Right hindlimb (tissue), 1 donor: ENCODE measurements at places on chromosomes 2 and 18.

DNA sequence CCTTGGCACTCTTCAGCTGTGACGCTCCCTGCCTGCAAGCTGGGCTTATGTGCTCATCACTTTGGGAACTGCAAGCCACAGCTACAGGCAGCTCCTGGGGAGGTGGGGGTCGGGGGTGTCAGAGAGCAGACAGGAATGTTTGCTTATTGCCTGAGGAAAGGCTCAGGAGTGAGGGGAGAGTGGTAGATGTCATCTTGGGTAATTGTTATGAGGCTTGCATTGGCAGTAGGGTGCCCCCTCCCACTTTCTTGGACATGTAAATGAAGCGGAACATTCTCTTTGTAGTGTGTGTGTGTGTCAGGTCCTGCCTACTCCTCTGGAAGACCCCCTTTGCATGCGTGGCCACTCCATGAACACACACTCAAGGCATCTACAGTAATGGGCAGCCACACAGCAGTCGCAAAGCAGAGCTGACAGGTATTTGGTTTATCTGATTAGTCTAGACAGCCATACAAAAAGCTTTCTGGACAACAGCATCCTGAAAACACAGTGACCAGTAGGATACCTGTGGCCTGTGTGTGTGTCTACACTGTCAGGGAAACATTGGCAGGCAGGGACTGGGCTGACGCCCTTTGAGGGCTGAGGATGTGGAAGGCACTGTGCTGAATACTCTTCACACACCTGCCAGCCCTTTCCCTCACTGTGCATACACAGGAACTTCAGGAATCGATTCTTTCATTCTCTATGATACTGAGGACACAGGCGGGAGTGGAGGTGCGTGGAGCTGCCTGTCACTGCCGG is 17.1 kb upstream of the MC2R start:
- no peak for DNase-seq

DNA sequence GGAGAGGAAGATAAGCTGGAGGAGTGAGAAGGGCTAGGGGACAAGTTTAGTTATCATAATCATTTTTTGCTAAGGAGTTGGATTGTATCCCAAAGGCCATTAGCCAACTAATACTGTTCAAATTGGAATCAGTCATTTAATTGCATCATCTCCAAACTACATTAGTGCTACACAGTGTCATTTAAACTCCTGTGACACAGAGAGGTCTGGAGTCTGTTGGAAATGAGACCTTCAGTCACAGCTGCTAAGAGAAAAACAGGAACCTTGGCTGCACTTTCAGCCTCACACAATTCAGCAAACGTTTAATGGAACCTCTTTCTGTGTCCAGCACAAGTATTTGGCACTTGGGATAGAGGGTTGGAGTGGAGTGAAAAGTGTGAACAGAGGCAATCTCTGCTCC is 175.5 kb upstream of the MGAT5 start:
- peak; percentile 43 for DNase-seq

GRCh38 chr2:30026091-30027055 is 105.0 kb upstream of the ALK start:
- peak; percentile 51 for DNase-seq

- DNase-seq = peak; percentile 64
These were observed 168.7 kb downstream of the TCF4 start for GRCh38 chr18:55419132-55419946.

DNA sequence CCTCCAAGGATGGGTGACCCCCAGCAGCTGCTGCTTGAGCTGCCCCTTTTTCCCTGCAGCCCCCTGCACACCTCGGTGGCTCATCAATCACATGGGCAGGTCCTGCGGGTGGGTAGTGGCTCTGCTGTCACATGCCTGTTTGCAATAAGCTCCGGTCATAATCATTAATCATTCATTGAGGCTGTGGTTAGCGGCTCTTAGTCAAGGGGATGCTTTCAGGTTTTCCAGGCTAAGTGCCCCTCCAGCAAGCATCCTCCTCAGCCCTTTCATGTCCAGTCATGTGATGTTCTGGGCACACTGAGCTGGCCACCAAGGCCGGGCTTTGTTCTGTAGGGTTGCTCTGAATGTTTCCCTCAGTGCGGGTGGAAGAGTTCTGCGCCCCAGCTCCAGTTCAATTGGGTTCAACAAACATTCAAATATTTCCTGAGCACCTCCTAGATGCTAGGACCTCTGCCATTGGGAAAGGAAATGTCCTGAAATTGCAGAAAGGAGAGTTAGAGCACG is 96.4 kb upstream of the LDAH start:
- no peak for DNase-seq

DNA sequence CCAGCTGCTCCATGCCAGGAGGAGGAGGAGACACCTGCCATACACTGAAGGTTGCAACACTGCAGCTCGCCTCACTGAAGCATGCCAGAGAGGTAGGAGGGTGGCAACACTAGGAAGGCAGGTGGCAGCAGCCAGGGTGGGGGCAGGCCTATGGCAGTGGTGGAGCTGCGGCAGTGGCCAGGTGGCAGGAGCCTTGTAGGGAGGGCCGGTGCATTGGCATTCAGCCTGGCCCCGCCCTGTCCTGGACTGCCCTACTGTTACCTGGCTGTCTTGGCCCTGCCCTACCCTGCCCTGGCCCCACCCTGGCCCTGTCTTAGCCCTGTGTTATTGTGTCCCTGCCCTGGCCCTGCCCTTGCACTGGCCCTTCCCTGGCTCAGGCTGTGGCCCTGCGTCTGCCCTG is 7.4 kb upstream of the ANKRD62 start:
- DNase-seq = no peak

- DNase-seq = no peak
These were observed 219.1 kb upstream of the STK17B start for GRCh38 chr2:196390243-196391148.

- no peak for DNase-seq
These were observed 232.6 kb upstream of the LYPD1 start for GRCh38 chr2:132902626-132903025.

GRCh38 chr2:71877636-71878035 is 270.0 kb downstream of the CYP26B1 start:
- no peak for DNase-seq

DNA sequence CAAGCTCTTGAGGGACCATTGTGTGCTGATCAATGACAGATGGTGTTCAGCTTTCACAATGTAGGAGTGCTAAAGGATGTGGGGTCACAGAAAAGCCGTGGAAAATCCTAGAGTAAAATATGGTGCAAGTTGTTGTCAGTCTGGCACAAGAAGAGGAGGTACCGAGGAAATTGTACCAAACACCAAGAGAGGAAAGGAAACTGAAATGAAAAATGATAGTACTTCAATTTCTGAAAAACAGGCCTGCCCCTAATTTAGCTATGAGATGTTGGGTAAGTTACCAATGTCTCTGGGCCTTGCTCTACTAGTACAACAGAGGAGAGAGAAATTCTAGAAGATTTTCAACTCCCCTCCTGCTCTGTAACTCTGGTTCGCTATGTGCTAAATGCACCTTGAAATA is 78.8 kb upstream of the PELI1 start:
- no peak for DNase-seq

DNA sequence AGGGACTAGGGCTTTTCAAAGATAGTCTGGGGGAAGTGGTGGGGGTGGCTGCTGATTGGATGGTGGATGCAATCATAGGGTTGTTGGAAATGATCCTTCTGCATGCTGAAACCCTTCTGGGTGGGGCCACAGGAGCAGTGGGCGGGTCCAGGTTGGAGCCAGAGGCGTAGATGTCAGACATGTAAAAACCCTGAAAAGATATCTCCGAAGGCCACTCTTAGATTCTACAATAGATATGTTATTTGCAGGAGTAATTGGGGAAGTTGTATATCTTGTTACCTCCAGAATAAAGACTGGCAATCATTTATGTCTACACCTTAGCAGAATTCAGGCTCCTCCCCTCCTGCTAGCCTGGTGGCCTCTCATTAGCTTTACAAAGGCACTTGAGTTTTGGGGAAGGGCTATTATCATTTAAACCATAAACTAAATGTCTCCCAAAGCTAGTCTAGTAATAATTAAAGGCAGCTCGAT is 8.2 kb upstream of the FAM98A start:
- DNase-seq = no peak

DNA sequence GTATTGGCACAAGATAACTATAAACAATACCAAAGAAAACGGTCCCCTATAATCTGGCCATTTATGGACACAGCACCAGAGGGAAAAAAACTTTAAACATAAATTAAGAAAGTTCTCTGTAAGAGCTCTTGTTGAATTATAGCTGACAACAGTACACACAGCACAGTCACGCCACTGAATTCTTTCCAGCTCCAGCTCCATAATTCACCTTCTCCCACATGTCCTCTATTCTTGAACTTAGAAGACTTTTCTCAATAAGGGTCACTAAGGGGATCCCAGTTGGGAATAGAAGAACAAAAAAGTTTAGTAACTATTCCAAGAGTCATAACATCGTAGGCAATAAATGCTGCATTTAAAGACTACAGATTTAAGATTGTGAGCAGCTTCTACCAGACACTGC is 124.6 kb upstream of the CYP1B1 start:
- no peak for DNase-seq

DNA sequence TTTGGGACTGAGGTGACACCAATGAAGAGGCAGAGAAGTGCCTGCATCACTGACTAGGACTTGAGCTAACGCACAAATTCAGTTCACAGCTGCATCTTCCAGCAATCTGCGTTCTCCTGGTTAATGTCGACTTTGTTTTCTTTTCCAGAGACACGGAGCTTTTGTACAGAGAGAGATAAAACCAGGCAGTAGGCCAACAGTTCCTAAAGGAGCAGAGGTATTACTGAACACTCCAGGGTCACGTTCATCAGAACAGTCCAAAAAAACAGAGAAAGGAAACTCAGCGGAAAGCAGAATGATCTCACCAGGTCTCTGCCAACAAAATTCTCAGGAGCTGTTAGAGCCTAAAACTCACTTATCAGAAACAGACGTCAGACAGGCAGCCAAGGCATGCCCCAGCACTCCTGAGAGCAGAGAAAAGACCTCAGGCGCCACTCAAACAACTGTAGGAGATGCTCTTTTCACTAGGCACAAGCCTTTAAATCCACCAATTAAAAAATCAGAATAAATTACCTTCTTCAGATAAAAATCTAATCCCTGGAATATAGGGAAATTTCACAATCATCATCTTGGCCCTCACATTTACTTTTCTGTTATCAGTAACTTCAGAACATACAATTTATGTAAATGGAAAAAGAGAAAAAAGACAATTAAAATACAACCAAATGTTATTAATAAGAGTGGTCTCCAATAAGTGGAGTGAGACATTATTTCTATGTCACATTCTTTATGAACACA is 95.9 kb upstream of the SPTBN1 start:
- DNase-seq = peak; percentile 72

DNA sequence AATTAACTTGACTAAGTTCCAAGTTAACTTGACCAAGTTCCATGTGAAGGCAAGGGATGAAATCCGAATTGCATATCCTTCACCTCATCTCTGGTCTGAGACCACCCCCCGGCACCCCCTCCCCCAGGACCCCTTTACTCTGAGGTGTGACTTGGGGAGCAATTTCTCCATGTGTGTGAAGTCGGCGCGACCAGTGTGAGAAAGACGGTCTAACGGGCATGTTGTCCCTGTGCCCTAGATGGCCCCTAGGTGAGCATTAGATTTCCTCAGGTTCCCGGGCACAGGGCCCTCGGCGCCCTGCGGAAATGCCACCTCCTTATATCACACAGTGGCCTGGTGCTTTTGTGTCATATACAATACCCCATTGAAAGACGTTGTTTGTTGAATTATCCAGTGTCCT is 137.1 kb downstream of the CTIF start:
- DNase-seq = no peak

DNA sequence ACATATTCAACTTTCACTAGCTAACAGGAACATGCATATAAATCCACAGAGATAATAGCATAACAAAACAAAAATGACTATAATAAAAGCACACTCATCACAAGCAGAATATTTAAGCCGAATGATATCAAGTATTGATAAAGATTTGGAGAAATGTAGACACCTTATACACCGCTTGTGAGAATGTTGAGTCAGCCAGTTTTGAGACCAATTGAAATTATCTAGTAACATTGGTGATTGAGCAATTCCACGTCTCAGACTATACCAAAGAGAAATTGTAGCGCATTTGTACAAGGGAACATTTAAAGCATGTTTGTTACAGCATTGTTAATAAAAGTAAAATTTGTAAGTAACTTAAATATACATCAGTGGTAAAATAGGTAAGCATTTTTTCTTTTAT is 402.9 kb upstream of the FIGN start:
- no peak for DNase-seq

DNA sequence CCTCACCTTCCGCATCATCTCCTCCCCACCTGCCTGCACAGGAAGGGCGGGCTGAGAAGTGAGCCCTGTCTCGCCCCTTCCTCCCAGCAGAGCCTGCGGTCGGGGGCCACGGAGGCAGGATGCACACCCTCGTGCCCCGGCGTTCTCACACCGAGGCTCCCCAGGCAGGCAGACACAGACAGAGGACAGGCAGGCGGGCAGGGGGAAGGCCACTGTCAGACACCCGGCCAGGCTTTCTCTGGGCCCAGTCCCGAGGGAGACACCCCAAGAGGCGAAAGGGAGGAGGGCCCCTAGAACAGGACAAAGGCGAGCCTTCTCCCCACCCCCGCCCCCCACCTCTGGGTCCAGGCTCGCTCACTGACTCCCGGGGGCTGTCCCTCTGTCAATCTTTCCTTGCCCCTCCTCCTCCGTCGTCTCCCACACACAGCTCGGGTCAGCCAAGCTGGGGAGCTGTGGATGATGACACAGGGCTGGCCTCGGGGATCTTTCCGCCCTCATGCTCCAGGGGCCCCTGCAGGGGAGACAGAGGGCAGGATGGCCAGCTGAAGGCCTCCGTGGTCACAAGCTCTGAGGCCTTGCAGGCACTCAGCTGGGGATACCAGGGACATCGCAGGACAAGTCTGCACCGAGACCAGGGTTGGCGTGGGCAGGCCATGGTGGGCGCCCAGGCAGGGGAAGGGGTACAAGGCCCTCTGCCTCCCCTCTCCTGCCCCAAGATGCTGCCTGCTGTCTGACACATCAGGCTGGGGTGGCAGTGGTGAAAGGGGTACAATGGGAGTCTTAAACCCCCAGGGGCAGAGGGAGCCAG is 24.9 kb downstream of the BIN1 start:
- DNase-seq = no peak

DNA sequence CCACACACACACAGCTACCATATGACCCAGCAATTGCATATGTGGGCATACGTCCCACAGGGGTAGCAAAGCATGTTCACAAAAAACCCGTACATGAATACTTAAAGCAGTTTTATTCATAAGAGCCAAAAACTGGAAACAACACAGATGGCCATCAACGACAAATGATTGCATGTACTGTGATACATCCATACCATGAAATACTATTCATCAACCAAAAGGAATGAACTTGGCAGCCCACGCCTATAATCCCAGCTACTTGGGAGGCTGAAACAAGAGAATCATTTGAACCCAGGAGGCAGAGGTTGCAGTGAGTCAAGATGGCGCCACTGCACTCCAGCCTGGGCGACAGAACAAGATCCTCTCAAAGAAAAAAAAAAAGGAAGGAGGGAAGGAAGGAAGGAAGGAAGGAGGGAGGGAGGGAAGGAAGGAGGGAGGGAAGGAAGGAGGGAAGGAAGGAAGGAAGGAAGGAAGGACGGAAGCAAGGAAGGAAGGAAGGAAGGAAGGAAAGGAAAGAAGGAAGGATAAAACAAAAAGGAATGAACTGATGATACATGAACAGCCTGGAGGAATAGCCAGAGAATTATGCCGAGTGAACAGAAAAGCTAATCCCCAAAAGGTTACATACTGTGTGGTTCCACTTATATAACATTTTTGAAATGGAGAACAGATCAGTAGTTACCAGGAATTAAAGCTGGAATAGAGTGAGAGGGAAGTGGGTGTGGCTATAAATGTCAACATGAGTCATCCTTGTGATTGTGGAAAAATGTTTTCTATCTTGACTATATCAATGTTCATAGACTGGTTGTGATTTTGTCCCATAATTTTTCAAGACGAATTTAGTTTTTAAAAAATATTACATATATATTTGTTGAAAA is 19.6 kb upstream of the YPEL5 start:
- no peak for DNase-seq
